ENCODE measurements at places on chromosomes 3 and 15. TPM values are rescaled to one million over a fixed set of nuclear protein-coding genes. Genes with fewer than 3 reads are reported as not detected.

The MEIS2 gene
- total RNA-seq, result 9.1 TPM

The CMTM8 gene
- 9.2 TPM for total RNA-seq

The PLA2G4E gene
- not detected for total RNA-seq

The EXD1 gene
- not detected for total RNA-seq

The ZBED2 gene
- total RNA-seq, result 2.4 TPM

The TRIM71 gene
- total RNA-seq, result 2.5 TPM

- DNase-seq, result no peak
Measured at GRCh38 chr3:70863049-70863448, 550.6 kb upstream of the MDFIC2 start.

DNA sequence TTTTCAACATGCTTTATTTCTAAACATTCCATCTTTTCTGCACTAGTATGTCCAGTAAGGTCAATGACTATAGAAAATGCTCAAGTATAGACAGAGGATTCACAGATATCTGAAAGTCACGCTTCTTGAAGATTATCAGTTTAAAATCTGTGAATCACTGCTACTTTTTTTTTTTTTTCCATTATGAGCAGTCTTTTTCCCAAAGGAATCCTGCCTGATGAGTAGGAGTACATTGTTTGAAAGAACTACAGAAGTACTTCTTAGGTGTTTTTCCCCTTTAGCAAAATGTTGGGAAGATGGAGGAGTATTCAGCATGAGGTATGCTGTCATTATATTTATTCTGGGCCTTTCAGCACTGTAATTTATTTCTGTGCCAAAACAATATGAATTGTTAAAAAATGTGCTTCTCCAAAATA, 266.2 kb downstream of the NLGN1 start:
- DNase-seq, result no peak

GRCh38 chr3:32316319-32316718, 75.3 kb upstream of the CMTM7 start:
- DNase-seq, result no peak

- DNase-seq, result no peak
Measured at GRCh38 chr3:42735615-42736014, 33.0 kb upstream of the HHATL start.

GRCh38 chr3:174072675-174073074, 675.1 kb downstream of the NLGN1 start:
- DNase-seq, result no peak
